ENCODE measurements at places on chromosomes 7 and 10. TPM values are rescaled to one million over a fixed set of nuclear protein-coding genes. Genes with fewer than 3 reads are reported as not detected.

DNA sequence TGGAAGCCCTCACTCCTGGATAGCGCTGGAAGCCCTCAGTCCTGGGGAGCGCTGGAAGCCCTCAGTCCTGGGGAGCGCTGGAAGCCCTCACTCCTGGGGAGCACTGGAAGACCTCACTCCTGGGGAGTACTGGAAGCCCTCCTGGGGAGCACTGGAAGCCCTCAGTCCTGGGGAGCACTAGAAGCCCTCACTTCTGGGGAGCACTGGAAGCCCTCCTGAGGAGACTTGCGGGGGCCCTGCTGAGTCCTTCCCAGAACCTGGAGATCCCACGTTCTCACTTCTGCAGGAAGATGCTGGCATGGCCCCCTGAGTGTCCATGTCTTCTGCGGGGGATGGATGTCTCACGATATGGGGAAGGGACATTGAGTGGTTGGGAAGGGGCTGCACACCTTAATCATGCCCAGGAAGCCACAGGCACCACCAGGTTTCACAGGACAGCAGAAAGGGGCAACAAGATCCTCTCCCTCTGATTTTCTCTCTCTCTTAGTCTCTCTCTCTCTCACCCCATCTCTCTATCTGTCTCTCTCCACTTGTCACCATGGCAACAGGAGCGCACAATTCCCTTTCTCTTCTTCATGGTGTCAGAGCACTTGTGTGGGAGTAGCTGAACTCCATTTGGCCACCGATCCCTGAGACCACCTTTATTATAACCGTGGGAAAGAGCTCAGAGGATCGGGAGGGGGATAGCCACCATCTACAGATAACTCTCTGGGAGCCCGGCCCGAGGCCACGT is 267.0 kb downstream of the TCERG1L start:
- DNase-seq = no peak

- no peak for DNase-seq
Observed at GRCh38 chr10:98321186-98321780, 53.3 kb upstream of the LOXL4 start.

GRCh38 chr7:105779856-105780780 is 96.3 kb downstream of the ATXN7L1 start:
- DNase-seq = no peak

- DNase-seq = no peak
Observed at GRCh38 chr10:33106767-33107166, 148.7 kb upstream of the ITGB1 start.

GRCh38 chr7:931871-932650 is 22.4 kb downstream of the ADAP1 start:
- no peak for DNase-seq

- DNase-seq = no peak
Observed at GRCh38 chr10:30111340-30112022, 52.1 kb upstream of the JCAD start.

- DNase-seq = no peak
Observed at GRCh38 chr10:75547391-75548298, 116.2 kb downstream of the LRMDA start.

DNA sequence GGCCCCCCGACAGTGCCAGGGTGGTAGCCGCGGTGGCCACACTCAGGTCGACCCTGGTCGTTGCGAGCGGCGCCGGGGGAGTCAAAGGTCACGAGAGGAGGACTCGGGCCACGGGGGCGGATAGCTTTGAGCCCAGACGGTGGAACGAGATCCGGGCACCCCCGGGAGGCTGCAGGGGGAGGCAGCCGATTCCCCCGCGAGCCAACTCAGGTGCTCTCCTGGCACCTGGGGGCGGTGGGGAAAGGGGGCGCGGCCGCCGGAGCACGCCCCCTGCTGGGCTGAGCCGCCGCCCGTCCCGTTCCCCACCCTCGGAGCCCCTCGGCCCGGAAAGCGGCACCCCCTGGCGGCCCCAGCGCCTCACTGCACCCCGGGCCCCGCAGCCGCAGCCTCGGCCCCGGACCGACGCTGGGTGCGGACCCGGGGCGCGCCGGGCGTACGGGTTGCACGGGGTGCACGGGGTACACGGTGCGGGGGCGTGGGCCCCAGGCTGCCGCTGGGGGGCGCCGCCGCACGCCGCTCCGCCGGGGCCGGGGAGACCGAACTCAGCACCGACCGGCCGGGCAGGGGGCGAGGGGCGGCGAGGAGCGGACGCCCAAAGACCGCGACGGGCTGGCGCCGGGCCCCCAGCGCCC is 521 bp upstream of the NYAP1 start:
- DNase-seq = peak; percentile 70

DNA sequence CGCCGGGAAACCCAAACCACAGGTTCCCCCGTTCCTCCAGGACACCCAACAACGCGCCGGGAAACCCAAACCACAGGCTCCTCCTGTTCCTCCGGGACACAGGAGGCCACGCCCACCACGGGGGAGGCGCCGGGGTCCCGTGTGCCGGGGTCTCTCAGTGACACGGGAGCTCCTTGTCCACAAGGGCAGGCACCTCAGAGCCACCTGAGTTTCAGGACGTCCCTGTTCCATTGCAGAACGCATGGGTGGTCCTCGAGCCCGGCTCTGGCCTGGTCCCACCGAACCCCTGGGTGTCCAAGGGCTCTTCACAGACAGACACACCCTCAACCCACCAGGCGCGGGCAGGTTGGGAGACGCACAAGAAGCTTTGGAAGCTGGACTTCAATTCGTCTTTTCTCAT is 57.6 kb upstream of the ADGRA1 start:
- no peak for DNase-seq

- no peak for DNase-seq
Observed at GRCh38 chr10:29809383-29809782, 174.6 kb upstream of the SVIL start.

GRCh38 chr10:77943121-77943901 is 16.8 kb upstream of the DLG5 start:
- no peak for DNase-seq

- DNase-seq = no peak
Observed at GRCh38 chr10:128875956-128876736, 590.9 kb upstream of the MGMT start.

- peak; percentile 16 for DNase-seq
Observed at GRCh38 chr10:44947371-44948152, 12.0 kb upstream of the RASSF4 start.

DNA sequence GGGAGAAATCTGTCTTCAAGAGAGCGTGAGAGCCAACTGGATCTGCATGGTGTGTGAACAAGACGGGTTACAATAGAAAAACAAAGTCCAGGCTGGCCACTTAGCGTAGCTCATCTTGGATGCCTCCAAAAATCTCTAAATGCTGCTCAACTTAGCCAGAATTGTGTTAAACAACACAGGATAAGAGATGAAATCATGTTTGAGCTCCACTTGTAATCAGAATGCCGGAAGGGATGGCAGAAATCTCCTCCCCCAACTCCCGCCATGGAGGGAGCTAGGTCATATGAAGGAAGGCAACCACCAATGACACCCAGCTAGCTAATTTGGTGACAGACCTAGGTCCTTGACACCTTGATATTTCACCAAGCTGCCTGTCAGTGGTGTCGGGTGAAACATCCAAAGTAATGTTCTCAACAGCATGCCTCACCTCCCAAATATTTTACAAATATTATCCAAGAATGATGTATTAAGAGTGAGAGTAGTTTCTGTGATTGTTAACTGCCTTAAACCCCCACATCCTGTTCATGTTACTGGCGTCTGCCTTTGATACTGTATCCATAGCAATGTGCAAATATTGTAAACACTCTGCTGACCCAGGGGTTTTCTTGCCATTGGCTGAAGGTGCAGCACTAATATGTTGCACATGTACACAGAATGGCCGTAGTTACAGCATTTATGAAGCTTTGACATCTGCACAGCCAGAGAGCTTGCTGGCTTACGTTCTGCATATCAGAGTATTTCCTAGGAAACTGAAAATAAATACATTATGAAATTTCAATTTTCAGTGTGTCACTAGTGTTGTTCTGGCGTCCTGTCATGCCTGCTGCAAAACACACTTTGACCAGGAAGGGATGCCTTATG is 25.8 kb downstream of the TMEM254 start:
- no peak for DNase-seq

ENTPD1 gene
- 10.8 TPM for total RNA-seq

CHAT gene
- total RNA-seq = 1.2 TPM

SUV39H2 gene
- 20.2 TPM for total RNA-seq

TSPAN12 gene
- total RNA-seq = 38.7 TPM

LFNG gene
- total RNA-seq = 61.4 TPM

PLXNA4 gene
- total RNA-seq = 0.15 TPM

ANKRD61 gene
- not detected for total RNA-seq

SIRT1 gene
- total RNA-seq = 20.4 TPM

TAS2R41 gene
- not detected for total RNA-seq
